ENCODE measurements at places on chromosomes 3 and 15. TPM values are rescaled to one million over a fixed set of nuclear protein-coding genes. Genes with fewer than 3 reads are reported as not detected.
A peak's percentile ranks its signal among the peaks of the same experiment; 100 is the strongest.

Gene CELF6
- total RNA-seq, result 1.1 TPM

Gene SLC28A1
- 2.7 TPM for total RNA-seq

Gene RETNLB
- total RNA-seq, result not detected

Gene CACNA1D
- total RNA-seq, result 30.1 TPM

- no peak for DNase-seq
- H3K4me3 ChIP-seq, result no peak overlapping the region
- H3K27ac ChIP-seq, result no peak overlapping the region
These were observed 379.9 kb upstream of the RASGRP1 start for GRCh38 chr15:38944536-38944935.

DNA sequence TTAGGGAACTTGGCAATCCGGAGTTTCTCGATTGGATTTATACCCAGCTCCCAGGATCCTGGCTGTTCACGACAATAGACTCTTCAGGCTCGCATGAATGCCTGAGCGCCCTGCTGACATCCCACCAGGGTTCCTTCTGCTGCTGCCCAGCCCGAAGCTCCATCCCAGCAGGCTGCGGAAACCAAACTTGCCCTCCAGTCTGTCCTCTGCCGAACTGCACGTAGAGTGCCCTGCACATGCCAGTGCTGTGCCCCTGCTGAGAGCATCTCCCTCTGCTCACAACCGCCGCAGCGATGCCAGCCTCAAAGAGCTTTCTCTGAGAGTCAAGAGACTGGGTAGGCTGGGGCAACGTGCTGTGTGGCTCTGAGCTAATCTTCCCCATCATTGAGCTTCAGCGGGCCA is 6.9 kb downstream of the ADAMTS7 start:
- no peak overlapping the region for H3K27ac ChIP-seq
- H3K27me3 ChIP-seq, result no peaks in the 10 kb centered on the region

Gene IRAK2
- 3.7 TPM for total RNA-seq

DNA sequence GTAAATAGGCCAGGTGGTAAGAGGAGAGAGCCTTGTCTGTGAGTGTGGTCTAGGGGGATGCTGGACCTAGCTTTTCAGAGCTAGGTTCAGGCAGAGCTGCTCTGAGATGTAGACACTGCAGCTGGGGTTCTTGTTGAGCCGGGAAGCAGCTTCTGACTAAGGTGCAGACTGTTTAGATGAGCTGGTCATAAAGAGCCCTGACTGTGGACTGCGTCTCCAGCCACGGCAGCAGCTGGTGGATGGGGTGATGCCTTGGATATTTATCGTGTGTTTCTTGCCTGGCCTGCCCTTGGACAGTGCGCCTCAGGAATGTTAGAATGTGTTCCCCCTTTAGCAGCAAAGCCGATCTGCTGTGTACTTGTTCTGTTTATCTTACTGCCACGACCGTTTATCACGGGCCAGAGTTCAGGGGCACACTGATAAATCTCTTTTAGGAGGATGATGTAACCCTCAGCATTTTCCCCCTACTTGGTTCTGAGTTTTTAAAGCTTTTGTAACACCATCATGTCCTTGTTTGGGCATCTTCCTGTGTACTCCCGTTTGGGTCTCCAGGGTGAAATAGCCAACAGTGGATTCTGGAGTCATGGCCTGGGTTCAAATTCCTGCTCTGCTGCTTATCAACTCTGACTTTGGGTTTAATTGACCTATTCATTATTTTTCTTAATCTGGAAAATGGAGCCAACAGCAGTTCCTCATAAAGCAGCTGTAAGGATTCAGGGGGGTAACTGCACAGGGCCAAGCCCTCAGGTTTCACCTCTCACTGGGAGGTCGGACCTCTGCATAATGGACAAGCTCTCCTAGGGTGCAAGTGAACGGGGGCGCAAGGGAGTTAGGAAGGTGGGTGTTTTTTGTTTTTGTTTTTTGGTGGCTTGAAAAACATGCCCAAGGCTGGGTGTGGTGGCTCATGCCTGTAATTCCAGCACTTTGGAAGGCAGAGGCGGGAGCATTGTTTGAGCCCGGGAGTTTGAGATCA is 51.4 kb downstream of the FLNB start:
- H3K4me1 ChIP-seq, result peaks cover 67% of the 10 kb centered on the region
- H3K27ac ChIP-seq, result peak overlapping the region; percentile 95
- no peaks in the 10 kb centered on the region for H3K27me3 ChIP-seq

- H3K27ac ChIP-seq, result no peak overlapping the region
- H3K27me3 ChIP-seq, result no peaks in the 10 kb centered on the region
- no peak overlapping the region for H3K4me3 ChIP-seq
- no peak for DNase-seq
- no peaks in the 10 kb centered on the region for H3K4me1 ChIP-seq
These were observed 81.8 kb upstream of the PRR23E start for GRCh38 chr3:127110982-127111693.

DNA sequence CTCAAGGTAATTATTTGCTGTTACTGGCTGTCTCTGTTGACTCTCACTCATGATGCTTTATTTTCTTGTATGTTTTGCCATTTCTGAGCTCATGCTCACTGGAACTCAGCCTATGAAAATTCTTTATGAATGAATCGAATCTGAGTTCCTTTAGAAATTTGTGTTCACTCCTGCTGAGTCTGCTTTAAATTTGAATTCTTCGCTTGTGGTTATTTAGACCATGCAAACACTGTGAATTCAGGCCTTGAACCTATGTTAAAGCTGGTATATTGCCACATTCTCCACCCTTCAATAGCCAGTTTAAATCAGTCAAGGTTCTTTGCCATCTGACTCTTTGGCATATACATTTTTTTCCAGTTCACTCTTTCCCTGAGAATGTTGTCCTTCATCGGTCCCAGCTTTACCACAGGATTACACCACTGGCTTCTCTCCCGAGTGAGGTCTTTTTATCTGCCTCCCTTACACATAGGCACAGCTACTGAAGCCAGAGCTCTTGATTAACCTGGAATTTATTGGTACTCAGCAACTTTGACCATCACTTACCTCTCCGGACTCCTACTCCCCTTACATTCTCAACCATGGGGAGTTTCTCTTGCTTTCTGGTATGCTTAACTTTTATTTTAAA is 400.6 kb downstream of the VPS13C start:
- H3K27me3 ChIP-seq, result no peaks in the 10 kb centered on the region
- no peak for DNase-seq
- H3K4me1 ChIP-seq, result no peaks in the 10 kb centered on the region
- H3K4me3 ChIP-seq, result no peak overlapping the region
- peak overlapping the region; percentile 73 for H3K27ac ChIP-seq
- H3K36me3 ChIP-seq, result no peaks in the 10 kb centered on the region

- no peak overlapping the region for H3K27ac ChIP-seq
- H3K36me3 ChIP-seq, result no peaks in the 10 kb centered on the region
- DNase-seq, result no peak
- no peak overlapping the region for H3K4me3 ChIP-seq
These were observed 213.9 kb upstream of the SLC2A2 start for GRCh38 chr3:171240504-171240835.

- H3K36me3 ChIP-seq, result no peaks in the 10 kb centered on the region
- H3K4me1 ChIP-seq, result no peaks in the 10 kb centered on the region
- DNase-seq, result no peak
- H3K27ac ChIP-seq, result no peak overlapping the region
- no peaks in the 10 kb centered on the region for H3K27me3 ChIP-seq
These were observed 274.2 kb downstream of the LRTM1 start for GRCh38 chr3:54653456-54654195.

GRCh38 chr3:146834917-146835316 is 229.8 kb upstream of the PLSCR5 start:
- H3K27ac ChIP-seq, result no peak overlapping the region
- no peaks in the 10 kb centered on the region for H3K4me1 ChIP-seq
- no peaks in the 10 kb centered on the region for H3K36me3 ChIP-seq
- H3K27me3 ChIP-seq, result no peaks in the 10 kb centered on the region

DNA sequence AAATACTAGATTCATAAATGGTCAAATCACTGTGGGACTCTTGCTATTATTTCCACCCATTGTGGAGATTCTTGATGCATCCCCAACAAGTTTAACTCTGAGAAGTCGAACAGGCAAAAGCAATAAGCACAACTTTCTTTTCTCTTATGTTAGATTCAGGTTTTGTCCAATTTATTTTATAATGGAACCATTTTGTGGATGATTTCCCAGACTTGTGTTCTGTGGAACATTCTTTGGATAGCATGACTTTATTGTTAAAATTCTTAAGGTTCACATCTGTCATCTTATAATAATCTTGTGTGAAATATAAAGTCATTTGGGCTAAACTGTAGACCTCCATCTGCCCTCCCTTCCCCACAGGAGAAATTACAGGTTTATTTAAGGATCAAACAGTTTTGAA is 213.7 kb downstream of the LPP start:
- no peaks in the 10 kb centered on the region for H3K27me3 ChIP-seq
- no peak overlapping the region for H3K27ac ChIP-seq
- no peak overlapping the region for H3K4me3 ChIP-seq
- no peak for DNase-seq
- H3K36me3 ChIP-seq, result no peaks in the 10 kb centered on the region

DNA sequence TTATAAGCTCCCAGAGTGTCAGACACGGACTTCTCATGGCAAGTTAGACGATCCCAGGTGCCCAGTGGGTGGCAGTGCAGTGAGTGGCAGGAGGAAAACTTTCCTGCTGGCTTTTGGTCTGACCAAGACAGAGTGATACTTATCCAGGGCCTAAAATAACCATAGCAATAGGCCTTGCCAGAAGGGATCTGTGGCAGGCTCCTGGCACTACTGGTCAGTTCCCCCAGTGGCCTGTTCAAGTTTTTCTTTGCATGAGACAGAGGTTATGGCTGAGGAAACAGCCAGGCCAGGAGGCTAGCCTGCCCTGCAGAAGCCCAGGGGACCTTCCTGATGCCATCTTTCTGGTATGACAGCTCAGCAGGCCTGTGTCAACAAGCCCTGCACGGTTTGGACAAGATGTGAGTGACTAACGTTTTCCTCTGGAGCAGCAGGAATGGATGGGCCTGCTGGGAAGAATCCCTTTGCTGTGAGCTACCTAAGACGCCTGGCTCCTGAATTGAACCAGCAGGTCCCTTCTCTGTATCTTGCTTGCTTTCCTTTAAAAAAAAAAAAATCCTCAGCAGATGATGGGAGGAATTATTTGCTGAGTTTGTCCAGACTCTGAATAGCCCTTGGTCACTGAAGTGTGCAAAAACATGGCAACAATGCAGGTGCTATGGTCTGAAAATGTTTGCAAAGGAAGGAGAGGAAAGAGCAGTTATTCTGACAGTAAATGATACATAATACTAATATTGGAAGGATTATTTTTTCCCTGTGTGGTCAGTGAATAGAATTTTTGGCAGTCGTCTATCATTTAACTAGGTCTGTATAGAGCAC is 18.0 kb downstream of the SCG5 start:
- no peaks in the 10 kb centered on the region for H3K27me3 ChIP-seq
- H3K4me3 ChIP-seq, result no peak overlapping the region
- H3K4me1 ChIP-seq, result no peaks in the 10 kb centered on the region
- DNase-seq, result no peak
- H3K36me3 ChIP-seq, result no peaks in the 10 kb centered on the region
